ENCODE measurements at places on chromosomes 6 and 20.

DNA sequence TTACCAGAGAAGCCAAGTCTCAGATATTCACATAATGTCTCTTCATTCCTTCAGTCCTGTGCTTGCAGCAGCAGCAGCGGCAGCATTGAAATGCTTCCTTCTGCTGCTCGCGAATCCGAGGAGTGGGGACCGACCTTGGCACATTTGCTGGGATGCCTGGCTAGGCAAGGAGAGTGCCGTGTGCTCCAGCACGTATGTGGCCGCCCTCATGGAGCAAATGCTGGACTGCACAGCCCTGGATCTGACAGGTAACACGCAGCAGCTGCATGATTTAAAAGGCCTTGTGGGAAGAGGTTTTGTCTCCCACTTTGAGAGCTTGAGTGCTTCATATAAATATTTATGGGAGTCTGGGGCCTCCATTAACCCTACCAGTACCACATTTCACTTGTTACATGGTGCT lies 9.9 kb downstream of the MAFB start:
- no peak for DNase-seq

- no peak for DNase-seq
Measured at GRCh38 chr6:158830736-158831135, 11.6 kb upstream of the EZR start.

DNA sequence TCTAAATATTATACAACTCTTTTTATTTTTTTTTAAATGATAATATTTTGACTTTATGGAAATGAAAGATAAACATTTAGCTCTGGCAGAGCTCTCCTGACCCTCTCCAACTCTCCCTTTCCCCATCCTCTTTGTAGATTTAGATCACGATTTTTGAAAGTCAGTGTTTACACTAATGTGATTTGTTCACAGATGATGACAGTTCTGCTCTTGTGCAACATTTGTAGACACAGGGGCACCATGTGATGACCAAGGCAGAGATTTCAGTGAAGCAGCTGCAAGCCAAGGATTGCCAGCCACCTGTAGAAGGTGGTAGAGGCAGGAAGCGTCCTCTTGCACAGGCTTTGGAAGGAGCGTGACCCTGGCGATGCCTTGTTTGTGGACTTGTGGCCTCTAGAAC lies 483.2 kb downstream of the QKI start:
- DNase-seq: no peak

DNA sequence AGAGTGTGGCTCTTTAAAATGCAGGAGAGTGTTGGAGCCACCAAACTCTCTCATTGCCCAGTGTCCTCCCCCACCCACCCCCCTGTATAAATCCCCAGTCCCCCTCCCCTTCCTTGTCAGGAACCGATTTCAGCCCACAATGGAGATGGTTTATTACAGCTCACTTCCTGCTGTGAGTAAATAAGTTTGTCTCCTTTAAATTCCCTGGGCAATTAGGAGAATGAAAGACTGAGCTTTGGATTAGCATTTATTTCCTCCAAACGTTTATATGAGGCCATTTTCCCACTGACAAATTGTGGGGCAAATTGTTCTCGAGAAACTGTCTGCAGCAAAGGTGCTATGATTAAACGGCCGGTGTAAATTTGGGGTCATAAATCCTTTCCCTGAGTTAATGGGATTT lies 128.8 kb downstream of the DHX35 start:
- DNase-seq: no peak

GRCh38 chr20:34431168-34431567 lies 68.1 kb downstream of the ITCH start:
- no peak for DNase-seq

- no peak for DNase-seq
Measured at GRCh38 chr20:45416917-45417316, 976 bp downstream of the PIGT start.

DNA sequence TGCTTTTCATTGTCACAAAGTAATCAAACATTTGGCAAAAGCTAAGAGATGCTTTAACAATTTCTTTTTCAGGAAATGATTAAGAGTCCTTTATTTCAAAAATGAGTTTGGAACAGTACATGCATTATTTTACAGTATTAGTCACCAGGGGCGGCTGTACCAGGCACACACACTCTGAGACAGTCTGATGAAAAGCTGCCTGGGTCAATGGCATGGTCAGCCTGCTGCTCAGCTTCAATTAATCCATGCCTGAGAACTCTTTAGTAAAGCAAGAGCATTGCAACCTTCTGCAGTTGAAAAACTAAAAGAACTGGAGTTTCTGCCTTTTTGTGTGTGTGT lies 105.5 kb downstream of the TULP4 start:
- DNase-seq: no peak

DNA sequence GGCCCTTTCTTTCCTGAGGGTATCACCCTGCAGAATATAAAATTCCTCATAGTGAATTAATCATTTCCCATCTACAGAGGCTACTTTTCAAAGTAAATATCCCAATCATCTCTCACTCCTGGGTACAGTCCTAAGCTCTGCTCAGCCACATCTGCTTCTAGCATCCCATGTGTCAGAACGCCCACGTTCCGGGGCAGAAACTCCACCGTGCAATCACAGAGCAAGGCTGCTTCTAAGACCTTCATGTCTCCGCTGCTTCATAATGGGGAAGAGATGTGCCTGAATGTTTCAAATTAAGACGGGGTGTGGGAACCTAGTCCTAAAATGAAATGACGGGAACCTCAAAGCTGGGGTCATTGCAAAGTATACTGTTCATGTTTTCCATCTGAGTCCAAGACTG lies 208.8 kb upstream of the GMDS start:
- DNase-seq: no peak

DNA sequence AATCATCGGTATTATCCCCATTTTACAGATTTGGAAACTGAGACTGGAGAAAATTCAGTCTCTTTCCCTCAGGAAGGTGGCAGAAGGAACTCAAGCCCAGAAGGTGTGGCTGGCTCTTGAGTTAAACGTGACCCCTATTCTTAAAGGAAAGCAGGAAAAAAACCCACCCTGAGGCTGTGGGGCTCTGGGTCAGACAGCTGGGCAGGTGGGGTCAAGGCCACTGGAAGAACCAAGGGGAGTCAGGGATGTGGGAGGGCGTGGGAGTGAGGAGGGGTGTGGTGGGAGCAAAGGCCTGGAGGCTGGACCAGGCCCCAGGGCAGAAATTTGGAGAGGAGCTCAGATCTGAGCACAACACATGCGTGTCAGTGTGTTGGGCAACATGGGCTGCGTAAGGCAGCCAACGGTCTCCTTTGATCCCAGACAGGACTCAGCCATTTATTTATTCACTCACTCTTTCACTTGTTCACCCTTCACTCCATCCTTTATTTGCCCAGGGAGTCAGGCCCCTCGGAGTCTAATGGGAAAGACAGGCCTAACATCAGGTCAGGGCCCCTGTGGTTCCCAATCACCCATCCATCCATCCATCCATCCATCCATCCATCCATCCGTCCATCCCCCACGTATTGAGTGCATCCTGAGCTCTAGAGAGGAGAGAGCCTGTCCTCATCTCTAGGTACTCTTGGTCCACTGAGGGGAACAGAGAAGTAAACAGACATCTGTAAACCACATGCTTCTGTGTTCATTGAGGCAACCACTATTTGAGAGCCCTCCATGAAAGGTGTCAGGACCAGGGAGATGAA lies 165.0 kb downstream of the VEGFA start:
- DNase-seq: no peak

DNA sequence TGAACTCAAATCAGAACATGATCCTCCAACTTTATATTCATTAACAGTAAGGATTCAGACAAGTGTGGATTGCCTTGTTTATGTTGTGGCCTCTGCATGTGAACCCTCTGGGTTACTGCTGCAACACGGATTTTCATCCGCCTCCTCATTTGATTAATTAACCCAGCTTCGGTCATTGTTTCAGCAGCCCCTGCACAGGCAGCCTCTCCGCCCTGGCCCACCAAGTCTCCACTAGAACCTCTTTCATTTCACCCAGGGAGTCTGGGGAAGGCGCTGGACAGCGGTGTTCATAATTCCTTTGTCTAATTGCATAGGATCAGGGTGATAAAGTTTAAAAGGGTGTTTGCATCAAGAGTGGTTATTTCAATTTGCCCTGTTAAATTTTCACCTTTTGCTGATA lies 15.7 kb downstream of the NKX2-2 start:
- DNase-seq: no peak

GRCh38 chr6:151452750-151453427 lies 963 bp upstream of the RMND1 start:
- peak; percentile 7 for DNase-seq

GRCh38 chr20:4022386-4023286 lies 7.3 kb upstream of the RNF24 start:
- no peak for DNase-seq

DNA sequence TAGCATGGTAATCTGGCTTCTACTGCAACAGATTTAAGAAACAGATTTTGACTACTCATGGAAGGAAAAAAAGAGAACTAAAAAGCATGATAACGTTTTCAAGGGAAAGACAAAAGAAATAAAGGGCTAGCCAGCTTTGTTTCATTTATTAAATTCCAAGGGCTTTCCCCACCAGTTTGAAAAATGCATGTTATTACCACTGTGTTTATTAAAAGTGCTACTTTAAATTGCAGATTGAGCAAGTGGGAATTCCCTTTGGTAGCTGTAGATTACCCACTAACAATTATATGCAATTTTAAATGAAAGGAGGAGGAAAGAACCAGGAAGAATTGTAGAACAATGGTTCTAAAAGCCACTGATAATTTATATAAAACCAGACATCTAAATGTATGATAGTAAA lies 40.6 kb upstream of the NHSL1 start:
- DNase-seq: no peak

- DNase-seq: no peak
Measured at GRCh38 chr6:28370440-28370839, 20.7 kb downstream of the ZKSCAN3 start.

DNA sequence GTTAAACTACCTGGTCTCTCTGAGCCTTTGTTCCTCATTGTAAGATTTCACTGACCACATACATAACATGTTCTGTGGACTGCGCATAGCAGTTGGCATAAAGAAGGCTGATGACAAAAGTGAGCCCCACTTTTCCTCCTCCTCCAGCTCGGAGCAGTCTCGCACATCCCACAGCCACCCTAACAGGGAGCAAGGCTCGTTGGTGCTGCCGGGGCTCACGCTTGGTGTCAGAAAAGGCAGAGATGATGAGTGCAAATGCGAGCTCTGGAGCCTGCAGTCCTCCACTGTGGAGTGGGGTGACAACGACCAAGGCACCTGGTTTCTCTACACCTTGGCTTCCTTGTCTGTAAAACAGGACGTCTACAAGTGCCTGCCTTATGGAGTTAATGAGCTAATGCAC lies 9.7 kb downstream of the TGM3 start:
- no peak for DNase-seq

DNA sequence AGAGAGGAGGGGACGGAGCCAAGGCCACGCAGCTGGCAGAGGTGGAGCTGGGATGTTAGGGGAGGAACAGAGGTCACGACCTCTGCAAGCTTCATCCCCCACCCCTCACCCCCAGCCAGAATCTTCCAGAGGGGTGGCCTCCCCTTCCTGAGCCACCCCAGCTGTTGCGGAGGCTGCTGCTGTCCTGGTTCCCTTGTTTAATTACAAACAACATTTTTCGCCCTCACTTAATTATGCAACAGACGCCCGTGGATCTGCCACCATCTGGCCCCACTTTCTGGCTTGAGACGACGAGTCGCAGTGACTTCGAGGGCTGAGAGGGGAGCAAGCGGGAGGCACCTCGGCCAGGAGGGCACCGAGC lies 153.7 kb upstream of the PTPN1 start:
- no peak for DNase-seq

- DNase-seq: no peak
Measured at GRCh38 chr6:140203661-140204147, 829.3 kb upstream of the CITED2 start.

DNA sequence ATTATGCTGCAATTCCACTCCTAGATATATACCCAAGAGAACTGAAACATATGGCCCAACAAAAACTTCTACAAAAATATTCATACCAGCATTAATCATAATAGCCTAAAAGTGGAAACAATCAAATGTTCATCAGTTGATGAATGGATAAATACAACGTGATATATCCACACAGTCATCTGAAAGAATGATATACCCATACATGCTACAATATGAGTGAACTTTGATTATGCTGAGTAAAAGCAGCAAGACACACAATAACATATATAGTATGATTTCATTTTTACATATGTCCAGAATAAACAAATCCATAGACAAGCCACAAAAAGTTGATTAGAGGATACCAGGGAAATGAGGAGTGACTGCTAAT lies 30.7 kb downstream of the CDK19 start:
- peak; percentile 1 for DNase-seq

- no peak for DNase-seq
Measured at GRCh38 chr20:61027218-61027617, 224.8 kb upstream of the CDH4 start.

DNA sequence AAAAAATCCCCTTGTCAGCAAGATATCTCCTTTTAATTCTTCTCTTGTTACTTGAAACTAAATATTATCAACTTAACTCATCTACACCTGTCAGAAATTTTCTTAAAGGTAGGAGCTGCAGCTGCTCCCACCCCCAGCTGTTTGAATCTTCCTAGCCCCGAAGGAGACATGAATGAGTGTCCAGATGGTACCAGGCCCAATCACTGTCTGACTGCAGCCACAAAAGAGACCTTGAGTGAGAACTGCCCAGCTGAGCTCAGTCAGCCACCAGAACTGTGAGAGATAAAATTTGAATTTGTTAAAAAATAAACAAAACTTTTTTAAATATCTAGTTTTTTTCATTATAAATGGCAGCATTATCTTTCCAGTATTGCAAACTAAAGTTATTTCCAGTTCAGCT lies 84.7 kb downstream of the PRSS35 start:
- DNase-seq: no peak

DNA sequence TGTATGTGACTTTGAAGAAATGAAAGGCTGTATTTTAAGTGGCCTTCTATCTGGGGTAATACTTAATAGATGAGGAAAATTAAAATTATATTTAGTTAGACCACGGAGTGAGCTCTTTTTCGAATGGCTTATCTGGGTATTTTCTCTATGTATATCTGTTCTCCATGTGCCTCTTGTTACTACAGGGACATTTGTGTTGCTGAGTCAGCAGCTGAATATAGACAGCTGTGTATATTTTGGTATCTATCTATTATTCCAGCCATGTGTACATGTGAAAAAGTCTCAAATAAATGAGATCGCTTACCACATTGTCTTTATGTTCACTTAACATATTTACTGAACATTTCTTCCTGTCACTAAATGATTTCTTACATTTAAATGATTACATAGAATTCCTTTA lies 57.2 kb downstream of the TMEM200A start:
- no peak for DNase-seq

Measured in activated CD4-positive, alpha-beta T cell treated with anti-CD3 and anti-CD28 coated beads, Interleukin-2, Interleukin-6, amounts not matched to agents 100 ng/mL and 50 ng/mL, durations not matched to agents 16 hours and 8 hours (primary cell).